ENCODE measurements at places on chromosomes 11 and 22. TPM values are rescaled to one million over a fixed set of nuclear protein-coding genes. Genes with fewer than 3 reads are reported as not detected.

GUCY1A2 gene
- 0.84 TPM for total RNA-seq

CLDN5 gene
- 10.4 TPM for total RNA-seq

HTR3B gene
- 0.28 TPM for total RNA-seq

SYT9 gene
- not detected for total RNA-seq

CST6 gene
- 9.2 TPM for total RNA-seq

NAA40 gene
- total RNA-seq: 10.8 TPM

TSPAN32 gene
- total RNA-seq: not detected

APOA5 gene
- not detected for total RNA-seq

MIOX gene
- total RNA-seq: not detected

OR4A16 gene
- not detected for total RNA-seq

OR8H1 gene
- total RNA-seq: not detected

GRIK4 gene
- 0.08 TPM for total RNA-seq

SYT13 gene
- total RNA-seq: not detected

MS4A1 gene
- total RNA-seq: 2.9 TPM

FOLR1 gene
- total RNA-seq: 0.96 TPM

GGTLC2 gene
- total RNA-seq: not detected

IGSF9B gene
- total RNA-seq: 1.5 TPM

GAL gene
- total RNA-seq: 0.36 TPM

CRYAB gene
- total RNA-seq: 19.6 TPM

SHANK2 gene
- 2.5 TPM for total RNA-seq

OR5M10 gene
- total RNA-seq: not detected

CECR2 gene
- total RNA-seq: 0.40 TPM

HBB gene
- 20.2 TPM for total RNA-seq

MMP13 gene
- not detected for total RNA-seq

NCAM1 gene
- total RNA-seq: 0.60 TPM

SH3BP1 gene
- total RNA-seq: 40.2 TPM

SMIM35 gene
- not detected for total RNA-seq

ADAMTS15 gene
- 2.0 TPM for total RNA-seq

ALDH3B1 gene
- 2.5 TPM for total RNA-seq

RTN4R gene
- 3.9 TPM for total RNA-seq

GLB1L3 gene
- total RNA-seq: not detected

LAMTOR1 gene
- total RNA-seq: 81.0 TPM

NLRP6 gene
- 0.12 TPM for total RNA-seq

CRYBB1 gene
- total RNA-seq: not detected

ACRV1 gene
- total RNA-seq: not detected

RIMBP3B gene
- not detected for total RNA-seq

TUBA8 gene
- total RNA-seq: 0.68 TPM

CSRP3 gene
- total RNA-seq: not detected

BARX2 gene
- 92.8 TPM for total RNA-seq

B3GAT1 gene
- 0.08 TPM for total RNA-seq

ISX gene
- not detected for total RNA-seq

MS4A4E gene
- total RNA-seq: 0.64 TPM

OR10A2 gene
- not detected for total RNA-seq

POU2AF2 gene
- total RNA-seq: not detected

GDPD4 gene
- not detected for total RNA-seq

ST3GAL4 gene
- 54.2 TPM for total RNA-seq

All from esophagus mucosa (tissue), 1 donor.